Epithelial cell of proximal tubule (primary cell): ENCODE measurements at places on chromosomes 2 and 18. TPM values are rescaled to one million over a fixed set of nuclear protein-coding genes. Genes with fewer than 3 reads are reported as not detected.

Gene TMEM247
- total RNA-seq, result not detected in 2 replicates

Gene G6PC2
- not detected in 2 replicates for total RNA-seq

Gene CNNM4
- total RNA-seq, result 5.7 and 9.0 TPM in 2 replicates

Gene DUSP2
- 4.4 and 5.4 TPM in 2 replicates for total RNA-seq

Gene CPS1
- 2.2 and 2.8 TPM in 2 replicates for total RNA-seq

GRCh38 chr2:38825956-38826355, 47.9 kb downstream of the GEMIN6 start:
- DNase-seq, result no peak

DNA sequence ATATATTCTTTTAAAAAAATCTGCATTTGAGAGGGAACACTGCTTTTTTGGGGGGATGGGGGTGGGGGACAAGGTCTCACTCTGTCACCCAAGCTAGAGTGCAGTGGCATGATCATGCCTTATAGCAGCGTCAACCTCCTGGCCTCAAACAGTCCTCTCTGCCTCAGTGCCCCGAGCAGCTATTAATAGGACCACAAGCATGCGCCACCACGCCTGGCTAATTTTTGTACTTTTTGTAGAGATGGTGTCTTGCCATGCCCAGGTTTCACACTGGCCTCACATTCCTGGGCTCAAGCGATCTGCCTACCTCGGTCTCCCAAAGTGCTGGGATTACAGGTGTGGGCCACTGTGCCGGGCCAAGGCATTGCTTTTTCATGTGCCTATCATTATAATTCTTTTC, 154.2 kb downstream of the ATAD2B start:
- DNase-seq, result no peak

DNA sequence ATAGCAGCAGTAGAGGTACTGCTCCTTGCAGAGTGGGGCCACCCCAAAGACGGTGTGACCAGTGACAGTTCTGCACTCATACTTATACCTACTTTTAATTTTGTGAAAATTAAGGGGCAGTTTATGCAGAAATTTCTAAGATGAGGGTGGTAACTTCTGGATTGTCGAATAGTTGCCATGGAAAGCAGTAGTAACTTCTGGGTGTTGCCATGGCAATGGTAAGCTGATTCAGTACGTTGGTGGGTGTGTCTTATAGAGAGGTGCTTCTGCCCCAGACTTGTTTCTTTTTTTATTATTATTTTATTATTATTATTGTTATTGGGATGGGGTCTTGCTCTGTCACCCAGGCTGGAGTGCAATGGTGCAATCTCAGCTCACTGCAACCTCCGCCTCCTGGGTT, 82.8 kb upstream of the L3MBTL4 start:
- DNase-seq, result no peak

DNA sequence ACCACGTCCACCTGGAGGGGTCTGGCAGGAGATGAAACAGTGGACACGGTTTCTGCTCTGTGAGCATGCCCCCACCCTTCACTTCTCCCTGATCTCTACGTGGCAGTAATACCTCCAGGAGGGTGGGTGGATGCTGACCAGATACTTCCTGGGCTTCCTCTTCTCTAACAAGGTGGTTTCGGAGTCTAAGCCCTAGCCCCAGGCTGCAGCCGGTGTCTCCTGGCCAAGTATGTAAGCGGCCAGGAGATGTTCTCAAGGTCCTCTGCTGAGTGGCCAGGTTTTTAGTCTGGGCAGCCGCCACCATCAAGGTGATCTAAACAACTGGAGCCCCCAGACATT, 101.8 kb upstream of the ASB18 start:
- no peak for DNase-seq

DNA sequence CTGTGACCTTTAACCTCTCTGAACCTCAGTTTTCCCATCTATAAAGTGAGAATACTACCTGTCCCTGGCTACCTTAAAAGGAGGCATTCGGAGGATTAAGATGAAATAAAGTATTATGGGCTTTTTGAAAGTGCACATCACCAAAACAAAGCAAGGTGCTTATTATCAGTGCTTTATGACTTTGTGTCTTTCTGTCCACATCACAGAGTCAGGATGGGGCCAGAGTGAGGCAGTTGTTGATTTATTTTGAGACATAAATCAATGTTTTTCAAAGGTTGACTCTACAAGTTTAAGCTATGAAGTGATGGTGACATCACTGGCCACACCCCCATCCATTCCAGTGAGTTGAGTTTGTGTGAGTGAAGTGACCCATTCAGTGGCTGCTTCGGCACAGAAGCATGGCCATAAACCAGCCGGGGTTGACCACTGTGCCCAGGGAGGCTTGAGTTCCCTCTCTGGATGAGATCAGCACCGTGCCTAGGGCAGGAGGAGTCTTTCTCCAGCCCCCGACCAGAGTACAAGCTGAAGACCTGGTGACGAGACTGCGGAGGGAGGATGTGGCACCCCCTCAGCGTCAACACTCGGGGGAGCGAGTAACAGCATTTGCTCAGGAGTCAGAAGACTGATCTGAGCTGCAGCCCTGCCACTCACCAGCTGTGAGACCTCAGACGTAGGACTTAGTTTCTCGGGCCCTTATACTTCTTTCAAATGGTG, 89.0 kb upstream of the PPP1CB start:
- peak; percentile 96 for DNase-seq

DNA sequence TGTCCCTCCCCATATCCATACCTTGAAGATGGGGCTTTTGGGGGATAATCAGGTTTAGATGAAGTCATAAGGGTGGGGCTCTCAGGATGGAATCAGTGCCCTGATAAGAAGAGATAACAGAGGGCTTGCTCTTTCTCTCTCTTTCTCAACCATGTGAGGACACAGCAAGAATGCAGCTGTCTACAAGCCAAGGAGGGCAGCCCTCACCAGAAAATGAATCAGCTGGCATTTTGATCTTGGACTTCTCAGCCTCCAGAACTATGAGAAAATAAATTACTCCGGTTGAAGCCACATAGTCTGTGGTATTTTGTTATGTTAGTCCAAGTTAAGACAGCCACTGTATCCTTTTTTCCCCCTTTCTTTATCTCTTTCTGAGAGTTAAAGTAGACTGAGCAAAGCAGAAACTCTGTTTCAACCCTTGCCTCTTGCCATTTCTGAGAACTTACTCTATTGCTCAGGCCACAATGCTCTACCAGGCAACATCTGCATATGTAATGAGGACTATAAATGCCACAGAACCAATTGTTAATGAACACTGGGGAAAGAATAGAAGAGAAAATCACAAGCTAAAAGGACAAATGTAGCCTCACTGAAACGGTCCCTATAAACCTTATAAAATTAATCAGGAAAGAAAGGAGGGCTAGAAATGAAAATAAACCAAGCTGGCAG, 56.9 kb downstream of the SRBD1 start:
- DNase-seq, result no peak

- DNase-seq, result no peak
These were observed 145.6 kb downstream of the TTC27 start for GRCh38 chr2:32773448-32773808.

DNA sequence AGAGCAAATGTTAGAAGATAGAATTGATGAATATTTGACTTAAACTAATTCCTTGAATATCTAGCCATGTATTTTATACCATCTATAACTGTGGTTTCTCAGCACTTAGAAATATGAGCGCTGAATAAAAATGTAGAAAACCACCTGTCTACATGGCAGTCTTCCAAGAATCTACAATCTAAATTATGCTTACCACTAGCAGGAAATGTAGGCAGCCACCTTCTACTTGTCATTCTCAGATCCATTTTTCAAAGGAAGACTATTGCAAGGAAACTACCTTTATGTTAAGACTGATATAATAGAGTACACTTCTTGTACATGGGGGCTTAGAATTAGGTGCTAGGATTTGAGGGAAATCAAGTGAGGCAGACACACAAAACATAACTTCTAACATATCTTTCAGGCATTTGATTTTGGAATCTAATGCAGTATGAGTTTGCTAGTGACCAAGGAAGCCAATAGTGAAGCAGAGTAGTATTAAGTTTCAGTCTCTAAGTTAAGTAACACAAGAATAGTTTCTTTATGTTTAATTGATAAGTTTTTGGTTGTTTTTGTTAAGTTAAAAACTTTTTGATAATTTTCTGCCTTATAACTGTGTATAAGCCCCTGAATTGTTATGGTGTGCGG, 175.9 kb upstream of the ITGA4 start:
- DNase-seq, result no peak

DNA sequence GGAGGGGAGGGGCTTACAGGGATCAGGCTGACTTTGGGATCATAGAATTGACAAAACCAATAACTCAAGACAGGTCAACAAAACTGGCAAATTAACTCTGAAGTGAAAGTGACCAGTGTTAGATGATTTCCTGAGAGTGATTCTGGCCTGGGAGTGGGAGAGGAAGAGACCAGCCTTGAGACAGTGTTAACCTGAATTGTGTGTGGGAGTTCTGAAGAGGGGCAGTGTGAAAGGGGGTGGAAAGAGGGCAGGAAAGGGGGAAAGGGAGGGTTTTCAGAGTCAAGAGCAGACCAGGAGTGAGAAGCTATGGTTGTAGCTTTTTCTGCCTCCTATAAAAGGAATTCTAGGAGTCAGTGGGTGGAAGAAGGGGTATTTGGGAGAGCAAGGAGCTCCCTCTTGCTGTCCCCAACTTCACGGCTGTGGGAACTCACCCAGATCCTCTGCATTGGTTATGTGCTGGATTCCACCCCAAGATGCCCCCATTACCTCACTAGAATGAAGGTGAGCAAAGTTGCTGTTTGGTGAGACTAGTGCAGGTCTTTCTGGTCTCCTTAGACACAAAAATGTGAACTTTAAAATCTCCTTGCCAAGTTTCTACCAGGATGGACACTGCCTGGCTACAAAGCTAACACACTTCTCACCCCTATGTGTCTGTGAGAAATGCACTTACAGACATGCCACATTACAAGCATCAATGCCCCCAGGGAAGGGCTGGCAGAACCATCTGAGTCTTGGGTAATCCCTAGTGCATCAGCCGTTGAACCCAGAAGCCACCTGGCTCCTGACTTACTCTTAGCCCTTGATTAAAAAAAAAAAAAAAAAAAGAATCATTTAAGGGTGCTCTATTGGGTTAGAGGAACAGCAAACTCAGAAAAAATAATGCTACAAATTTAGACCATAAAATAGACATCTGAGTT, 61.6 kb downstream of the BMP10 start:
- DNase-seq, result no peak

DNA sequence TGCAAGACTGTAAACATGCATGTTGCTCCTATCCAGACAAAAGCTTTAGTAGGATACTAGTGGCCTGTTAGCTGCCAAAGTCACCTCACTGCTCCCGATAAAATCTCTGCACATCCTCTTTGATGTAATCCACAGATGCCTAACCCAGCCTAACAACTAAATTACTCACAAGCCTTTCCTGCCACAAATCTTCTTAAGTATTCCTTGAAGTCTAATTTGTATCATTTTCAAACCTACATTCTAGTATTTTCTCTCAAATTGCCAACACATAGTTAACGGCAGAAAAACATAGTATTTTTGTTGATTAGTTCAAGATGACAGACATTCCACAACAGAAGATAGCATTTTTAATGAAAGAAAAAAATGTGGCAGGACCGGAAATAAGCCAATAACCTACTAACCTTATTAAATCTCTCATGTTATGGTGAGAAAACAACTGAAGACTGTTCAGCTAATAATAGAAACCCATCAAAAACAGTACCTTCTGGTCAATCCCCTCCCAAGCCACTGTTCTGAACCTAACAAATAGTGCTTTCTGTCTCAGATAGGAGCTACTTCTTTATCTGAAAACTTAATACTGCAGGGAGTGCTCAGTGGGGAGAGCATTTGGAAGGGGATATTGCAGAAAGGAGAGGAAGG, at the start of gene MPP4:
Gene MPP4, minus strand, starts transcription at position 57 of the 639 bp plus-strand sequence. CDS start 4,690 bp downstream, outside the sequence.
- no peak for DNase-seq

- DNase-seq, result no peak
These were observed 26.2 kb downstream of the ADI1 start for GRCh38 chr2:3492951-3493614.

DNA sequence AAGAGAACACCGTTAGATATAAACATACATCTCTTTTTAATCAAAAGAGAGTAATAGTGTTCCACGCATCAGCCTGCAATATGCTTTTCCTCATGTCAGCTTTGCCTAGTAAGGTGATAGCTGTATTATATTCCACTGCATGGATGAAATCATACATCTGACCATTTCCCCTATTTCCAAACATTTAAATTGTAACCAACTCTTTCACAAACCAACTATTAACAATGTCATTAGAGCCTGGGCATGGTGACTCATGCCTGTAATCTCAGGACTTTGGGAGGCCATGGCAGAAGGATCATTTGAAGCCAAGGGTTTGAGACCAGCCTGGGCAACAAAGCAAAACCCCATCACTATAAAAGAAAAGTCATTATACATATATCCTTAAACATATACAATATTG, 284.8 kb downstream of the BCL11A start:
- DNase-seq, result no peak

GRCh38 chr2:102433973-102434654, 11.2 kb downstream of the IL18RAP start:
- DNase-seq, result no peak

DNA sequence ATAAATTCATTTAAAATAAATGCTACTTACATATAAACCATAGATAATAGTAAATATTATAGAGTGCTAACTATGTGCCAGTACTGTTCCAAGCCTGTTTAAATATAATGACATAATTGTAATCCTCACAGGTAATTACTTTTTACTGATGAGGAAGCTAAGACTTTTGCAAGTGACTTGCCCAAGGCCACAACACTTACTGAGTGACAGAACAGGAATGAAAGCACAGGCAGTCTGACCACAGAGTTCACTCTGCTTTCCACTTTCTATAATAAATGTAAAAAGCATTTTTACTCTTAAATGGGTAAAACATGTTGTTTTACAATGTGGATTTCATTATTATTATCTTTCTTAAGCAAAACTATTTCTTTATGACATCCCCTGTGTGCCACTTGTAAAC, 537.8 kb upstream of the SLC39A10 start:
- no peak for DNase-seq

DNA sequence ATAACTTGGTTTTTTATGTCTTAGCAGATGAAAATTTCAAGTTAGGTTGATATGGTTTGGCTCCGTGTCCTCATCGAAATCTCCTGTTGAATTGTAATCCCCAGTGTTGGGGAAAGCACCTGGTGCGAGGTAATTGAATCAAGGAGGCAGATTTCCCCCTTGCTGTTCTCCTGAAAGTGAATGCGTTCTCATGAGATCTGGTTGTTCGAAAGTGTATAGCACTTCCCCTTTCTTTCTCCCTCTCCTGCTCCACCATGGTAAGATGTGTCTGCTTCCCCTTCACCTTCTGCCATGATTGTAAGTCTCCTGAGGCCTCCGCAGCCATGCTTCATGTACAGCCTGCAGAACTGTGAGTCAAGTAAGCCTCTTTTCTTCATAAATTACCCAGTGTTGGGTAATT, 242.1 kb upstream of the TNP1 start:
- no peak for DNase-seq

GRCh38 chr18:22284581-22285360, 115.4 kb downstream of the GATA6 start:
- no peak for DNase-seq

GRCh38 chr2:130826821-130827501, 9.8 kb upstream of the ARHGEF4 start:
- DNase-seq, result no peak

GRCh38 chr2:32358111-32358482, 1.3 kb downstream of the BIRC6 start:
- DNase-seq, result no peak

DNA sequence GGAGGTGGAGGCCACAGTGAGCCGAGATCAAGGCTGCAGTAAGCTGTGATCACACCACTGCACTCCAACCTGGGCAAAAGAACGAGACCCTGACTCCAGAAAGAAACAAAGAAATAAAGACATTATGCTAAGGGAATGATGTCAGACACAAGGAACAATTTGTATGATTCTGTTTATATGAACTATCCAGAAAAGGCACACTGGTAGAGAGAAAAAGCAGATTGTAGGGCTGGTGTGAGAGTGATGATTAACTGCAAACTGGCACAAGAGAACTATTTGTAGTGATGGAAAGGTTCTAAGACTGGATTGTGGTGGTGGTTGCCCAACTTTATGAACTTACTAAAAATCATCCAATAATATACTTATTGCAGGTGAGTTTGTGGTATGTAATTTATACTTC, 106.3 kb downstream of the MAP3K20 start:
- DNase-seq, result no peak
